Spleen (tissue), 13 donors: ENCODE measurements at places on chromosomes 2 and 18. TPM values are rescaled to one million over a fixed set of nuclear protein-coding genes. Genes with fewer than 3 reads are reported as not detected.
A peak's percentile ranks its signal among the peaks of the same experiment; 100 is the strongest.

- H3K4me3 ChIP-seq: no peak overlapping the region
- H3K27me3 ChIP-seq: no peaks in the 10 kb centered on the region
- no peaks in the 10 kb centered on the region for H3K36me3 ChIP-seq
- H3K27ac ChIP-seq: no peak overlapping the region
- DNase-seq: no peak
Observed at GRCh38 chr2:161173541-161174194, 13.4 kb downstream of the TANK start.

The CPS1 gene
- 7.3 TPM for total RNA-seq

- H3K27me3 ChIP-seq: no peaks in the 10 kb centered on the region
- no peak overlapping the region for H3K4me3 ChIP-seq
Observed at GRCh38 chr2:86433137-86433536, 8.0 kb upstream of the KDM3A start.

The NR4A2 gene
- 3.2 TPM for total RNA-seq

DNA sequence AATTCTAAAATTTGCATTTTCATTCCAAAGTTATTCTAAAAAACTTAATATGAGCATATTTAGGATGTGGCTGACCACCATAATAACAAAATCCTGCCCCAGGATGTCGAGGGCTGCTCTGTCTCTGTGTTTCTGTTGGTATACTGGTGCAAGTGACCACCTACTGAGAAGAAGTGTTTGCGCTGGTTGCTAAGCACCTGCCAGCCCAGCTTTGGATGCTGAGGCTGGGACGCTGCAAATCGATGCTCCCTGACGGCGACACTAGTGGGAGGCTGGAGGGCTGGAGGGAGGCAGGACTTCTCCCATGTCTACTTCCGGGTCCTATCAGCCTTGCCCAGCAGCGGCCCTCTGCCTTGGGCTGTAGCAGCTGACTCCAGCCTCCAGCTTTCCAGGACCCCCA lies 45.0 kb downstream of the LAMA1 start:
- H3K4me1 ChIP-seq: no peaks in the 10 kb centered on the region
- H3K4me3 ChIP-seq: no peak overlapping the region
- H3K27me3 ChIP-seq: no peaks in the 10 kb centered on the region
- H3K27ac ChIP-seq: no peak overlapping the region
- H3K36me3 ChIP-seq: no peaks in the 10 kb centered on the region

DNA sequence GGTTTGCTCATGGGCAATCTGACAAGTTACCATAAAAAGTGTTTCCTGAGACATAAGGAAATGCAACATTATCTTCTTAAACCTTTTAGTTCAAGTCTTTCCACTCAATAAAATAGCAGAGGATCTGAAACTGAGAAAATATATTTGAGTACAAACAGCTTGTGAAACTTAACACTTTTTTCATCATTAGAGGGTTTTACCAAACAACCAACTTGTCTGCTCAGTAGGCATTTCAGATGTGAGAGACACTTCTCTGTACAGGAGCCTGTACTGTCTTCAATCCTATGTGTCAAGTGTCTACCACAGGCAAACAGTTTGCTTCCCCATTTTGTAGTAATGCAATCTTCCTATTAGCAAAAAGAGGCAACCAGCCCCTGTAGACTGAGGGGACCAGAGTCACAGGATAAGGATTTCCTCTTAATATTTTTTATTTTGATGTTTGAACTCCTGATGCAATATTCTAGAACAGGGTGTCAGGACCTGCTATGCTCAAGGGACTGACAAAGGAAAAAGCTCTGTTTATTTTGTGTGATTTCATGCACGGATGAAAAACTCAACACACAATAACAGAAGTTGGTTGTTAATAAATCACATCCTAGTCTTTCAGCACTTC lies 159.1 kb upstream of the LHCGR start:
- H3K27ac ChIP-seq: no peak overlapping the region
- no peaks in the 10 kb centered on the region for H3K36me3 ChIP-seq
- H3K4me1 ChIP-seq: no peaks in the 10 kb centered on the region
- H3K4me3 ChIP-seq: no peak overlapping the region
- H3K27me3 ChIP-seq: no peaks in the 10 kb centered on the region

The ERBB4 gene
- total RNA-seq: 1.4 TPM

GRCh38 chr2:120907822-120908221 lies 172.2 kb downstream of the GLI2 start:
- no peak overlapping the region for H3K27ac ChIP-seq
- no peak for DNase-seq
- H3K27me3 ChIP-seq: no peaks in the 10 kb centered on the region
- H3K36me3 ChIP-seq: no peaks in the 10 kb centered on the region
- peaks cover 7% of the 10 kb centered on the region for H3K4me1 ChIP-seq
- no peak overlapping the region for H3K4me3 ChIP-seq

- H3K4me1 ChIP-seq: no peaks in the 10 kb centered on the region
- DNase-seq: no peak
- H3K27me3 ChIP-seq: no peaks in the 10 kb centered on the region
- H3K27ac ChIP-seq: no peak overlapping the region
- H3K4me3 ChIP-seq: no peak overlapping the region
- no peaks in the 10 kb centered on the region for H3K36me3 ChIP-seq
Observed at GRCh38 chr18:36592282-36592681, 236.5 kb downstream of the TPGS2 start.

DNA sequence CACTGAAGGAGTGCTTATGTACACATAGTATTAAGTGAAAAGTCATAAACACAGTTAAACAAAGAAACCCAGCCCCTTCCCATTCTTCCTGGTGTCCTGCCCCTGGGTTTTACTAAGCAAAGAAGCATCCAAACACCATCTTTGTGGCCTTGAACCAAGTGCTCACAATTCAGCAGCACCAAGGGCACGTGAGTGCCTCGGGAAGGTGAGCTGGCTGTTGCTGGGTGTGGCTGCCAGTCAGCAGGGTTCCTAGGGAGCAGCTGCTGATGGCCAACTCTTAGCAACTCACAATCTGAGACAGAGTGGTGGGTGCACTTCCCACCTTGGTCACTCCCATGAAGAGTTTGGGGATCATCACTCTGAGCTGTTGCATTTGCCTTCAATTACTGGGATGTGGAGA lies 97.7 kb upstream of the PGAP1 start:
- H3K27ac ChIP-seq: no peak overlapping the region
- H3K4me1 ChIP-seq: no peaks in the 10 kb centered on the region
- DNase-seq: no peak
- no peaks in the 10 kb centered on the region for H3K27me3 ChIP-seq
- H3K36me3 ChIP-seq: peaks cover 35% of the 10 kb centered on the region
- no peak overlapping the region for H3K4me3 ChIP-seq

DNA sequence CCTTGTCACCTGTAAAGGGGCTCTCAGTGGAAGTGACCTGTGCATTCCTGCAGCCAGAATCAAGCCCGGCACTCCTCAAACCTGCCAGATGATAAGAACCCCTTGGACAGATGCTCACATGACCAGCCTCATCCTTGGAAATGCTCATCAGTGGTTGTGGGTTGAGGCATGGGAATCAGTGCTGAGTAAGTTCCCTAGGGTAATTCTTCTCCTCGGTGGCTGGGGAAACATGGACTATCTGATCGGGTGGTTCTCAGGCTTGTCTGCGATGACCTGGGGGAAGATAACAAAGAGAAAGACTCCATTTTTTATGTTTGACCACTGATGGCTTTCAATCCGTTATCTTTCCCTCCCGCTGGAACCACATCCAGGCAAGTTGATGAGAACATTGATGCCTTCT lies 84.0 kb downstream of the SPP2 start:
- H3K27ac ChIP-seq: no peak overlapping the region
- no peaks in the 10 kb centered on the region for H3K27me3 ChIP-seq
- H3K4me1 ChIP-seq: peaks cover 11% of the 10 kb centered on the region

The CCDC141 gene
- 10.7 TPM for total RNA-seq

- no peak overlapping the region for H3K4me3 ChIP-seq
- no peaks in the 10 kb centered on the region for H3K4me1 ChIP-seq
- no peak for DNase-seq
- H3K27me3 ChIP-seq: no peaks in the 10 kb centered on the region
- no peaks in the 10 kb centered on the region for H3K36me3 ChIP-seq
Observed at GRCh38 chr2:37790019-37790418, 118.6 kb upstream of the CDC42EP3 start.

DNA sequence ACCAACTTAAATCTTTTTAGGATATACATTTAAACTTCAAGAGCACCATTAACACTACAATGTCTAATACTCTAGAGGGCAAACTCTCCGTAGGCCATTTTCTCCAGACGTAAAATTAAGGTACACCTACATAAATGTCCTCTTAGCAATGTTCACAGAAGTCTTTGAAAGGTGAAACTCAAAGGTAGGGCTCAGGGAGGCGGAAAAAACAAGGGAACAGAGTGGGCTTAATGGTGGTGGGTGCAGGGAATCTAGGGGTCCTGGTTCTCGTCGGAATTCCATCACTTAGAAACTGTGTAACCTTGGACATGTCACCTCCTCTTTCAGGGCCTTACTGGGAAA lies 668 bp downstream of the NFU1 start:
- H3K4me3 ChIP-seq: peak overlapping the region; percentile 61
- H3K36me3 ChIP-seq: no peaks in the 10 kb centered on the region
- peak overlapping the region; percentile 84 for H3K27ac ChIP-seq
- no peaks in the 10 kb centered on the region for H3K27me3 ChIP-seq
- peaks cover 42% of the 10 kb centered on the region for H3K4me1 ChIP-seq

The NOSTRIN gene
- 3.7 TPM for total RNA-seq

GRCh38 chr18:50307400-50307737 lies 19.9 kb upstream of the CXXC1 start:
- DNase-seq: no peak
- peak overlapping the region; percentile 47 for H3K4me3 ChIP-seq
- no peak overlapping the region for H3K27ac ChIP-seq
- no peaks in the 10 kb centered on the region for H3K27me3 ChIP-seq
- no peaks in the 10 kb centered on the region for H3K36me3 ChIP-seq

DNA sequence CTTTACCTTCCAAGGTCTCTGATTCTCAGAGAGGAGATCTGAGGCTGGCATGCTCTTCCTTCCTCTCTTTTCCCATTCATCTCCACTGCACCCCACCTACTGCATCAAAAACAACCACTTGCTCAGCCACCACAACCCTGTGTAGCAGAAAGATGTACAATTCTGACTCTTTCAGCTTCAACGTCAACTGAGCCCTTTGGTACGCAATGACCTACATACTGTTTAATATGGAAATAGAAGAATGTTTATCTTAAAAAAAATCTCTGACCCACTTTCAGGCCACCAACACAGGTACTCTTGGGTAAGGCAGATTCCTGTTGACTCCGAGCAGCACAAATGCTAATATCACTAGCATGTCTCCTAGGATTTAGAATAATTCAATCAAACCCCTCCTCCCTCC lies 76.2 kb upstream of the AFF3 start:
- H3K4me1 ChIP-seq: peaks cover 10% of the 10 kb centered on the region
- no peak for DNase-seq
- H3K27ac ChIP-seq: peak overlapping the region; percentile 13
- no peak overlapping the region for H3K4me3 ChIP-seq

The PRSS56 gene
- not detected for total RNA-seq

The MC2R gene
- not detected for total RNA-seq

The KCNE4 gene
- 25.0 TPM for total RNA-seq

DNA sequence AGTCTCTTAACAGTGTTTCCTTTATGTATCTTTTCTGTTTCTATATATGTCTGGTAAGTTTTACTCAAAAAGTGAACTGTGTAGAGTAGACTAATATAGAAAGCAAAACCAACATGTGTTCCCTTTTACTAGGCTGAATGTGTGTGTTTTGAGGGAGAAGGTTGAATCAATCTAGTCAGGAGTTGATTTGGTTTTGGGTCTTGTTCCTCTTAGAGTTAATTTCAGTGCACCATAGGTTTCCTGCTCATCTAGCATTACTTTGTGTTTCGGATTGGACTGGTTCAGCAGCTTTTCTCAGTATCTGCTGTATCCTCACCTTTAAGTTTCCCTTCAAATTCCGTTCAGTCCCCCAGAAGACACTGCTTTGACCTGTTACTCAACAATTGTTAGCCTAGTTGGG lies 52.0 kb upstream of the TRIM43 start:
- no peak for DNase-seq
- no peak overlapping the region for H3K4me3 ChIP-seq
- no peaks in the 10 kb centered on the region for H3K4me1 ChIP-seq
- H3K27me3 ChIP-seq: no peaks in the 10 kb centered on the region

- peak overlapping the region; percentile 36 for H3K27ac ChIP-seq
- H3K36me3 ChIP-seq: no peaks in the 10 kb centered on the region
- H3K4me3 ChIP-seq: no peak overlapping the region
- H3K27me3 ChIP-seq: no peaks in the 10 kb centered on the region
Observed at GRCh38 chr2:136377423-136378382, 259.8 kb upstream of the CXCR4 start.

DNA sequence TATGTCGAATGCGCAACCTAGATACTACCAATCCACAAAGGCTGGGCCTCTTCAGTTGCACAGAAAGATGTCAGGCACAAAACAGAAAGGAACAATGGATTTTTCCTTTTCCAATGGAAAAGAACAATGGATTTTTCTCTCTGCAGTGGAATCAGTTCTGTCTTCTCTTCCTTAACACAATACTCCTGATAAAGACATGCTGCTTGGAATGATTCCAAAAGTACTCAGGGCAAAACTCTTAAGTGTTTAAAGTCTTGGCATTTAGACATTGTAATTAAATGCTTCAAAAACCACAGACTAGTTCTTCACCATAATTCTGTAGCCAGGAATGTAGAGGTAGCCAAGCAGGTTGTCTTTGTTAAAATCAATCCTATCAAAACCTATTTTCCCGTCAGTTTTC lies 46.7 kb upstream of the FLACC1 start:
- H3K4me3 ChIP-seq: no peak overlapping the region
- no peak for DNase-seq
- no peaks in the 10 kb centered on the region for H3K36me3 ChIP-seq
- H3K4me1 ChIP-seq: no peaks in the 10 kb centered on the region
- H3K27me3 ChIP-seq: no peaks in the 10 kb centered on the region
- H3K27ac ChIP-seq: no peak overlapping the region

- H3K27me3 ChIP-seq: no peaks in the 10 kb centered on the region
- H3K4me3 ChIP-seq: no peak overlapping the region
- no peak for DNase-seq
- H3K36me3 ChIP-seq: no peaks in the 10 kb centered on the region
- no peaks in the 10 kb centered on the region for H3K4me1 ChIP-seq
Observed at GRCh38 chr2:172129404-172129803, 26.7 kb upstream of the DLX2 start.
